ENCODE measurements at places on chromosomes 16 and 17.
A peak's percentile ranks its signal among the peaks of the same experiment; 100 is the strongest.

DNA sequence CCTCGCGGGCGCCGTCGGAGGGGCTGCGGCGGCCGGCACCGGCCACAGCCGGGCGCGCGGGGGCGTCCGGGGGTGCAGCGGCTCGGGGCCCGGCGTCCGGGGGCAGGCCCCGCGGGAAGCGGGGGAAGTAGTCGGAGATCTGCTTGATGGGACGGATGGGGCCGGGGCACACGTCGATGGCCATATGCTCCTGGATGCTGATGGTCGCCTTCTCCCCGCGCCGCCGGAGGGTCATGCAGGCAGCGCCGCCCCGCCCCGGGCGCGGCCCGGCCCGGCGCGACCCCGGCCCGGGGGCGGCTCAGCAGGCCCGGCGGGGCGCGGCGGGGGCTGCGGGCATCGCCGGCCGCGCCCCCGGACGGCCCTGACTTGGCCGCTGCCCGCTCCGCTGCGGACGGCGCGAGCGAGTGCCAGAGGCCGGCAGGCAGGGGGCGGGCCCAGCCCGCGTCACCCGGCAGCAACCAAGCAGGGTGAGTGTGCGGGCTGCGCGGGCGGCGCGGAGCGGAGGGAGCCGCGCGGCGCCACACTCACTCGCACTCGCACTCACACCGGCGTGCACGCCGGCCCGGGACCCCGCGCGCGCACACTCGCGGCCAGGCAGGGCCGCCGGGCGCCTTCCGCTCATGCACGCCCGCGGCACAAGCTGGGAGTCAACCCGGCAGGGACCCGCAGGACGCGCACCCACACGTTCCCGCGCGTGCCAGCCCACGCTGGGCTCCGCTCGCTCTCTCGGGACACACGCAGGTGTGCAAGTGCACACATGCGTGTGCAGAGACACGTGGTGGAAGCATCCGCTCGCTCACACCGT lies at the start of gene DOC2B:
Gene DOC2B (minus strand): TSS at position 406 of the 805 bp plus-strand sequence. CDS start 171 bp downstream, at position 235.
- no peak for DNase-seq

GRCh38 chr16:4231886-4232285 lies 10.0 kb downstream of the SRL start:
- DNase-seq: no peak

GRCh38 chr17:63276821-63277220 lies 169.3 kb downstream of the CYB561 start:
- no peak for DNase-seq

DNA sequence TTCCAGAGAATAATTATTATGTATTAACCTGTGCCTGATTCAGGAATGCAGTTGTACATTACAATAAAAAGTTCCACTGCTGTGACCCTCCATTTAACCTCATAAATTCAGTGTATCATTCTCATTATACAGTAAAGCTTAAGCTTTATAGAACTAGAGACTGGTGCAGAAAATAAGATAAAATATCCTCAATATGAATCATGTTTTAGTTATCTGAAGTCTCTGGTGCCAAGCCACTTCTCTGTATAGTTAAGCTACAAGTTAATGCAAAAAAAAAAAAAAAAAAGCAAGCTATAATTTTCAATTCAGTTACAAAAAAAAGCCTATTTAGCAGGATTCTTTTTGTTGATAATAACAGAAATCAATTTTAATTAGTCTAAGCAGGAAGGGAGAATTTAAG lies 22.4 kb upstream of the SMIM36 start:
- DNase-seq: no peak

- no peak for DNase-seq
Measured at GRCh38 chr17:57938061-57938502, 17.1 kb downstream of the CUEDC1 start.

DNA sequence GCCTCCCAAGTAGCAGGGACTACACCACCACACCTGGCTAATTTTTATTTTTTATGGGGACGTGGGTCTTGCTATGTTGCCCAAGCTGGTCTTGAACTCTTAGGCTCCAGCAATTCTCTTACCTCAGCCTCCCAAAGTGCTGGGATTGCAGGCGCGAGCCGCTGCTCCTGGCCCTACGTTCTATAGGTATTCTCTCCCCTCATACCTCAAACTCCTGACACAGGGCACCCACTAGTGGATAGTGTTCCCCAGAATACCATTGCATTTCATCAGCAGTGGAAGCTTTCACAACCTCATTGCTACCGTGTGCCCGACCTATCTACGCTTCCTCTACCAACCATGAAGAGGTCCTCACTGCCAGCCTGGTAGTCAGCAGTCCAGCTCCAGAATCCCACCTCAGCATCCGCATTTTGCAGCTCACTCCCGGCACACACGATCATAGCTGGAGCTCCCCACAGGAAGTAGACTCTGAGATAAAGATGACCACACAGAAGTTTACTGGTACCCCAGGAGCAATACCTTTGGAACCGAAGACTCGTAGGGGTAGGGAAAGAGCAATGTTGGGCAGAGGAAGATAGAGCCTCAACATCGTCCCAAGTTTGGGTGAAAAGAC lies 9.3 kb downstream of the CTRB2 start:
- DNase-seq: no peak

GRCh38 chr16:72536723-72537435 lies 364.9 kb upstream of the PMFBP1 start:
- no peak for DNase-seq

DNA sequence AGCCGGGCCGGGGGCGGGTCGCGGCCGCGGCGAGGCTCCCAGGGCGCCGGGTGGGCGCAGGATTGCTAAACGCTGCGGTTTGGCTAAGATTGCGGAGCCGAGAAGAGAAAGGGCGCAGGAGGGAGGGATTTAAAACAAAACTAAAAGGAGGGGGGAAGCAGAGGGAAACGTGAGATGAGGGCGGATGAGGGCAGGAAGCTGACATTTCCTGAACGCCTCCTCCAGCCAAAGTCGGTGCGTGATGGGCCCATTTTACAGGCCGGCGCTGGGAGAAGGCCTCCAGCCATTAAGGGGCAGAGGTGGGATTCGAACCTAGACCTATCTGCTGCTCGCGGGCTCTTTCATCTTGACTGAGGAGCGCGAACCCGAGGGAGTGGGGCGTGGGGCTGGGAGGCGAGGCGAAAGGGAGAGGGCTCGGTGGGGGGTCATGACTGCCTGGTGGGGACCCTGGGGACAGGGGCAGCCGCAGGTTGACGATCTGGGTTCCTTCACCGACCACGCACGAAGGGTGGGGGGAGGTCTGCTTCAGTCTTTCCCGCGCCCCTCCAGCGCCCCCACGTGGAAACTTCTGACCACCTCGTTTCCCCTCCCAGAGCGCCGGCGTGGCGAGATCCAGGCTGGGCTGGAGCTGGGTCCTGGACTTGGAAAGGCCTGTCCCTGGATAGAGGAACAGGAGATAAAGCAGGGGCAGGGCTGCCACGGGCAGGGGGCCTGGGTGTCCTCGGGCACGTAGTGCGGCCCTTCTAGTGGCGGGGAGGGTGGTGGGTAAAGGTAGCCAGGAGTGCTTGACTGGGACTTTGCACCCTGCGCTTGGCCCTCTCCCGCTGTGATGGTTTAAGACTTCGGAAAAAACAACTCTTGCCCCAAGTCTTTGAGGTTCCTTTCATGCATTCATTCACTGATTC lies 3.8 kb upstream of the TAC4 start:
- peak; percentile 54 for DNase-seq

GRCh38 chr17:50279181-50279526 lies 4.9 kb downstream of the TMEM92 start:
- DNase-seq: no peak

- DNase-seq: no peak
Measured at GRCh38 chr16:89564476-89565255, 4.2 kb downstream of the RPL13 start.

- DNase-seq: no peak
Measured at GRCh38 chr17:79365836-79366770, 244.7 kb downstream of the RBFOX3 start.

DNA sequence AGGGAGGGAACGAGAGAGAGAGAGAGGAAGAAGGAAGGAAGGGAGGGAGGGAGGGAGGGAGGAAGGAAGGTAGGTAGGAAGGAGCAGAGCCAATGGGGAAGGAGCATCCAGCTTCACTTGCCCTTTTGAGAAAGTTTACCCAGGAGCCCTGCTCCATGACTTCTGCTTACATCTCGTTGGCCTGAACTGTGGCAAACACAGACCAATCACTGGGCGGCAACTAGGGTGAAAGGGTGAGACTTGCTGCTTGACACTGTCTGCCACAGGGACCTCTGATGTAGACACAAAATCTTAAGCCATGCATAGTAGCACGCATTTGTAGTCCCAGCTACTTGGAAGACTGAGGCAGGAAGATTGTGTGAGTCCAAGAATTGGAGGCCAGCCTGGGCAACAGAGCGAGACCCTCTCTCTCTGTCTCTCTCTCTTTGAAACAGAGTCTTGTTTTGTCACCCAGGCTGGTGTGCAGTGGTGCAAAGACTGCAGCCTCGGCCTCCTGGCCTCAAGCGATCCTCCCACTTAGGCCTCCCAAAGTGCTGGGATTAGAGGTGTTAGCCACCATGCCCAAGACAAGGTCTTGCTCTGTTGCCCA lies 19.5 kb upstream of the TUBG2 start:
- DNase-seq: no peak

- no peak for DNase-seq
Measured at GRCh38 chr16:9384141-9384540, 292.7 kb downstream of the HAPSTR1 start.

GRCh38 chr17:61087024-61087423 lies 312.6 kb upstream of the TBX2 start:
- no peak for DNase-seq

DNA sequence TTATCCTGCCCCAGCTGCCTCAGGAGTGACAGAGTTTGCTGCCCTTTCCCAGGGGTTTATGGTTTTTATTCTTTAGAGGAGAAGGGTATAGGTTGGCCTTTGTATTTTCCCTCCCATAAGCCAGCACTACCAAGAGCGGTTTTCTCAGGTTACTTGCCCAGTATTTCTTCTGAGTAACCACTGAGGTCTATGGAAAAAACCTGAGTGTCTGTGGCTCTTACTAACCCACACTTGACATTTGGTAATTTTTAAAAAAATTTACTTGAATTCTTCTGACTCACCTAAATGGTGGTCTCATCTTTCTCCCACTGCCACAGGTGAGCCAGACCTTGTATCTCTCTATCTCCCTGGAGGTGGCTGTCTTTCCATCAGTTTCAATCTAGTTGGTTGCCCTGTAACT lies 6.0 kb downstream of the SLC7A6 start:
- DNase-seq: no peak

GRCh38 chr17:76272541-76273444 lies 7.6 kb downstream of the UBALD2 start:
- no peak for DNase-seq

- DNase-seq: no peak
Measured at GRCh38 chr17:19756546-19756945, 8.4 kb upstream of the ALDH3A1 start.

- no peak for DNase-seq
Measured at GRCh38 chr16:17076092-17076754, 394.5 kb downstream of the XYLT1 start.

DNA sequence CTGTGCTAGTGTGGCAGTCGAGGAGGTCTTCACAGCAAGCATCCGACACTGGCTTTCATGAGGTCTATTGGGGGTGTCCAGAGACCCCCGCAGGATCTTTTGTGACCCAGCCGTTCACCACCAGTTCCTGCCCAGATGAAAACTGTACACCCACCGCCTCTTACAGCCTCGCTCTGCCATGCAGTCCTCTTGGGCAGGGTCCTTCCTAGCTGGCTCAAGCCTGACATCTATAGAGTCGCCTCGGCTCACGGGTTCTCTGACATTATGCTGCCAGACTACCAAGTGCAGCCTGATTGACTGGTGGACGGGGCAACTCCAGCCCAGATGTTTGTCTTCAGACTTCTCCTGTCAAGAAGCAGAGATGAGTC lies 14.6 kb upstream of the CLEC10A start:
- no peak for DNase-seq

- DNase-seq: no peak
Measured at GRCh38 chr16:4212211-4212933, 29.5 kb downstream of the SRL start.

DNA sequence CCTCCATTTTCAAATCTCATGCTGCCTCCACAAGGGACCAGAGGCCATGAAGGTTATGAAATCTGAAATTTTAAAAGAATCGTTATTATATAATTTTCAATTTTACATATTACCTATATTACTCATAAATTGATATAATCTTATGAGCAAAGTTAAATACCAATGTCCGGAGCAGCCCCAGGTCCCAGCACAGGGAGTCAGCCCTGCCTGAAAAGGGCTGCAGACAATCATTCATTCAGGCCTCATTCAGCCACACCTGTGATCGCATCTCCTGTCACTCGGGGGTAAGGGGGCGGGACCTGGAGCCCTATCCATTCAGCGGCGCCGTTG lies 172.5 kb downstream of the AHSP start:
- DNase-seq: no peak

- DNase-seq: no peak
Measured at GRCh38 chr17:62718429-62718828, 89.7 kb downstream of the MARCHF10 start.

DNA sequence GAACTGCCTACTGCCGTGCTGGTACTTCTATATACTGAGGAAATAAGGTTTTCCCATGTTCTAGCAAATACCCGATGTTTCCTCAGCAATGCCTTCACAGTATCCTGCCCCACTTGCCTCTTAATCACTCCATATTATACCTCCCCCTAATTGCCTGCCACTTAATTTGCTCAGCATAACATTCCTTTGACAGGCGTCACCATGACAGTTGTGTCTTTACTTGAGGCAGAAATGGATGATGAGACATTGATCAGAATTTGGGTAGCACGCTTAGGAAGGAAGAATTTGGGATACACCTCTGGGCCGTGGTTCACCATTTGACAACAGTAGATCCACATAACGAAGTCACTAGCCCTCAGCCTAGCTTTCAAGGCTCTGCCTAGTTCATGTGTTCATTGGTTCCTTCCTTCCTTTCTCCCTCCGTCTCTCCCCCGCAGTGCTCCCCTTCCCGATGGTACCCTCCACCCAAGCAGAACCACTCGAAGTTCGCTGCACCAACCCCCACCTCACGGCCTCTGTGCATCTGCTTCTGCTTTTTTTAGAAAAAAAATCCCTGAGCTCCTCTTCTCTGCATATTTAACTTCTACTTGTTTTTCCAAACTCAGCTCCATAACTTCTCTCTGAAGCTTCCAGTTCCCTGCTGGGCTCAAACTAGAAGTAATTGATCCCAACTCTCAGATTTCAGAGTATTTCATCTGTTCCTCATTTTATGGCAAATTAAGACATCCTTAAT lies 19.4 kb downstream of the IQCK start:
- DNase-seq: no peak

GRCh38 chr17:43998552-43998951 lies 5.9 kb upstream of the NAGS start:
- no peak for DNase-seq

DNA sequence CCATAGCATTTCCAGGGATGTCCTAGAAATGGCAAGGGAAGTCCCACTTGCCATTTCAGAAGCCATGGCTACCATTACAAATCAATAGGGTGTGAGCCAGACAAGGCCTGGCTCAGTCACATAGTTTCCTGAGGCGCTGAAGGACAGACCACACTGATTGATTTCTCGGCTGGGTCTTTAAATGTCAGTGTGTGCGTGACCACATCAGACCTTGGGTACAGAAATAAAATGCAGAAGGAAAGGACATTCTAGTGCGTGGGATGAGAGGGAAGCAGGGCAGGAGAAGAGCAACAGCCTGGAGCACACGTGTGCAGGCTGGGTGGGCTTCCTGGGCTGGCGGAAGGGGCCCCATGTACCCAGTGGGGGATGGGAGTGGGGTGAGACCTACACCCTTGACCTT lies 58.7 kb upstream of the LYRM9 start:
- DNase-seq: no peak

- DNase-seq: no peak
Measured at GRCh38 chr16:56547949-56548567, 16.8 kb upstream of the MT4 start.

- peak; percentile 41 for DNase-seq
Measured at GRCh38 chr17:3683054-3683511, 12.9 kb downstream of the P2RX5 start.
